Fibroblast of skin of abdomen (primary cell): ENCODE measurements at places on chromosomes 4 and X.

GRCh38 chr4:26859762-26860156, 882 bp upstream of the STIM2 start:
- DNase-seq = no peak

GRCh38 chr4:187770345-187770744, 225.2 kb upstream of the ZFP42 start:
- no peak for DNase-seq

DNA sequence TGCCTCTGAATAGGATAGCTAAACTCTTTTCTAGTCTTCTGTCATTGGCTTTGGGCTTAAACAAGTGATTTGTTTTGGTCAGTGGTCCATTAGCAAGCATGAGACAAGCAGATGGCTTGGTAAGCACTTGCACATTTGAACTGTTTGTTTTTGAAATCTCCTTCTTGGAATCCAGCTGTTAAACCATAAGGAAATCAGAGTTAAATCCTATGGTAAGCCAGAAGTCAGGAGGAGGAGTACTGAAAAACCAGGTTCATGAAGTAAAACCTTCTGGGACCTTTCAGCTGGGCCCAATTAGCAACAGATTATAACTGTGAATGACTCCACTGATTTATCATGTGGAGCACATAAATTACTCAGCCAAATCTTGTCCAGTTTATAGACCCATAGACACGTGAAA, 1042.5 kb upstream of the PABPC4L start:
- DNase-seq = peak; percentile 90

DNA sequence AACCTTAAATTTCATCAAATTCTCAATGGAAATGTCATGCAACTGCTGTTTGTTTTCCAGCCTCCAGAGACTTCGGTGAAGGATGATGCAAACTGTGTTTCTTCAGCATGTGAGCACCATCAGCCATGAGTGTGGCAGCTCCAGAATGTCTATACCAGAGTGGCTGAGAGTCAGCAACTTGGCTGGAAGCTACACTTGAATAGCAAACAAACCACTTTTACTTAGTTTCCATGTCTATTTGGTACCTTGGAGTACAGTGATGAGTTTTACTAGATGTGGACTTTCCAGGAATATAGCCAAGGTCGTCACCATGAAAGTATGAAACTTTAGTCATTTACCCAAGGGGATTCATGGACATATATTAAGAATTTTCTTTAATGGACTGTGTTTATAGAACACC, 4.3 kb upstream of the IL21 start:
- no peak for DNase-seq

- no peak for DNase-seq
These were observed 7.9 kb upstream of the CFP start for GRCh38 chrX:47637546-47638195.

DNA sequence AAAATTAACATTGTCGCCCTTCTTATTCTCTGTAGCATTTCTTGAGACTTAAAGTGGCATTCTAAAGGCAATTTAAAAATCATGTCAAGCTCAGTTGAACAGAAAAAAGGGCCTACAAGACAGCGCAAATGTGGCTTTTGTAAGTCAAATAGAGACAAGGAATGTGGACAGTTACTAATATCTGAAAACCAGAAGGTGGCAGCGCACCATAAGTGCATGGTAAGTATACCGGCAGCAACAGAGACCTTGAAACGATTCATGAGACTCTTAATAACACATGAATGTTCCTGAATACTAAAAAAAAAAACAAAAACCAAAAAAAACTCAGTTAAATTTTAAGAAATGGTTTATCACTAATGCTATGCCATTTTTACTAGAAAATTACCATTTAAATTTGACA, 82.4 kb upstream of the HPRT1 start:
- peak; percentile 30 for DNase-seq

DNA sequence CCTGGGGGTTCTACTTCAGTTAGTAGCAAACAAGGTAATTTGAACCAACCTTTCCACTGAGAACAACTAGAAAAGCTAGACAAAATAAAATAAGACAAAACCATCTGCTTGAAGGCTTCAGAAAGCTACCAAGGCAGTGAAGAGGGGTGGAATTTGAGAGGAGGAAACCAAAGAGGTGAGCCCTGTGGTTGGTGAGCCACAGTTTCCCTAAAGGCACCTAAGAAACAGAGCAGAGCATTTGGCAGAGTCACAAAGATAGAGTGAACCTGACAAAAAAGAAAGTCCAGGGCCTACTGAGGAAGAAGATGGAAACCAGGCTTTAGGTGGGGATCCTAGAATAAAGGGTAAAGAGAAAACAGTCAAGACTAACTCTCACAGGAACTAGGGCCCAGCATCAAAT, 44.3 kb downstream of the CHST7 start:
- no peak for DNase-seq

DNA sequence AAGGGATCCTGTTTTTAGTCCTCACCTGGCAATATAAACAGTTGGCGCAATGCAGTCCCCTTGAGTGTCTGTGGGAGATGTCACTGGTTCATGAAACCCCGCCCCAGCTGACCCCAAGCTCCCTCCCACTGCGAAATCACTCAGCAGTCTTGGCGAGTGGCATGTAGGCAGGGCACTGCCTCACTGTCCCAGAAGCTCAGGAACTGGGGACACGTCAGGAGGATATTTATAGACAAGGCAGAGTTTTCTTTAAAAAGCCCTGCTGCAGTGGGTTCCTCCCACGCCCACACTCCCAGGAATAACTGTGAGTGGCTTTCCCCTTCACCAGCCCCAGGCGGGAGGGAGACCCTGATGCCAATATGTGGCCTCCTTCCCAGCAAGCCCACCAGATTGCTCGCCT, 44.3 kb upstream of the PPP2R2C start:
- no peak for DNase-seq

GRCh38 chr4:26137288-26137687, 183.5 kb upstream of the RBPJ start:
- no peak for DNase-seq

GRCh38 chr4:152997288-152997687, 61.2 kb downstream of the FHDC1 start:
- no peak for DNase-seq
